ENCODE measurements at places on chromosomes 5 and 9. TPM values are rescaled to one million over a fixed set of nuclear protein-coding genes. Genes with fewer than 3 reads are reported as not detected.

Gene C8G
- 0.58 TPM for total RNA-seq

Gene TTC33
- 23.1 TPM for total RNA-seq

Gene IL5
- not detected for total RNA-seq

Gene EPB41L4B
- 6.2 TPM for total RNA-seq

Gene FAM221B
- not detected for total RNA-seq

Gene LOX
- total RNA-seq = 51.9 TPM

Gene MYOT
- total RNA-seq = 125 TPM

Gene KIF12
- 0.13 TPM for total RNA-seq

Gene TSSK1B
- not detected for total RNA-seq
